Effector CD8-positive, alpha-beta T cell (primary cell): ENCODE measurements at places on chromosomes 5 and 9.

GRCh38 chr5:53820119-53820801, 259.8 kb downstream of the NDUFS4 start:
- DNase-seq: no peak

GRCh38 chr9:133067006-133067405, 5.2 kb downstream of the CEL start:
- DNase-seq: no peak

- no peak for DNase-seq
Observed at GRCh38 chr5:52895075-52895474, 94.1 kb upstream of the ITGA2 start.

GRCh38 chr9:117411547-117411946, 3.3 kb downstream of the ASTN2 start:
- no peak for DNase-seq

GRCh38 chr9:96121136-96121535, 180.8 kb downstream of the HSD17B3 start:
- DNase-seq: no peak

GRCh38 chr5:119284031-119284430, 71.8 kb upstream of the TNFAIP8 start:
- no peak for DNase-seq

DNA sequence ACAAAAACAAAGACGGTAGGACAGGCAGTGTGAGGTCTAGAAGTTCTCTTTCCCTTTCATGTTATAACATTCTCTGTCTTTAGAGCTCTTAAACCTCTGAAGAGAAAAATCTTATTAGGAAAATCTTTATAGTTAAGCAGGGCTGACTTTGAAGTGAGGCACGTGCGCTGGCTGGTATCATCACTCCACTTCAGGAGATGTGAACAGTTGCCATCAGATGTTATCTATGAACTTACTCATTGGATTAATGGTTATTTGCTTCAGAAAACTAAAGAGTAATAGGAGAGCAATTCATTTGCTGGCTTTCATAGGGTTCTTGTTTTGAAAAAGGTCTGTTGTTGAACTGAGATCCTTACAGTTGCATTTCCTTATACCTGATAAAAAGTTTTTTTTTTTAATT, 25.7 kb downstream of the LRRTM2 start:
- DNase-seq: no peak

DNA sequence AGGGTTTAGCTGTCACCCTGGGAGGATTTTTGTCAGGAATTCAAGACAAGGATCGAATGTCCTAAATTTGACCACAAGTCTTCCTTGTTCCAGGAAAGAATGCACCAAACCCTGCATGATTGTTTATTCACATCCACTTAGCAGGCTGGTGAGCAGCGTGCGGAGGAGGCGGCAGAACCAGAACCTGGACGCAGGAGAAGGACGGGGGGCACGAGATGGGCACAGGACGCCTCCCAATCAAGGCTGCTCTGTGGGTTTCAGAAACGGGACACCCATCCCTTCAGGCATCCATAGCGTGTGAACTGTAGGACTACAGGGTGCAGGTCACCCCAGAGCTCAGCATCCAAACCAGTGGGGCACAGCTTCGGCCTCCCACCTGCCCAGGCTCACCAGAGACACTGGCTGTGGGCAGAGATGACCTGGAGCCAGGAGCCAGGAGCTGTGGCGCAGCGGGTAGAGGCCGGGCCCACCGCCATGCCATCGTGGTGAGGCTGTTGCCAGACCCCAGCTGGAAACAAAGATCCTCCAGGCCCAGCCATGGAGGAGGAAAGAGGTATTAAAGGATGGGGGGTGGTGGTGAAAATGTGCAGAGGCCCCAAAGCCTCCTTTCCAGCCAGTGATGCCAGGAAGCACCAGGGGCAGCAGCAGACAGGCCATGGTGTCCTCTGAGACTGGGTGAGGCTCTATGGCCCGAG, 32.3 kb upstream of the ADAMTS2 start:
- DNase-seq: no peak

DNA sequence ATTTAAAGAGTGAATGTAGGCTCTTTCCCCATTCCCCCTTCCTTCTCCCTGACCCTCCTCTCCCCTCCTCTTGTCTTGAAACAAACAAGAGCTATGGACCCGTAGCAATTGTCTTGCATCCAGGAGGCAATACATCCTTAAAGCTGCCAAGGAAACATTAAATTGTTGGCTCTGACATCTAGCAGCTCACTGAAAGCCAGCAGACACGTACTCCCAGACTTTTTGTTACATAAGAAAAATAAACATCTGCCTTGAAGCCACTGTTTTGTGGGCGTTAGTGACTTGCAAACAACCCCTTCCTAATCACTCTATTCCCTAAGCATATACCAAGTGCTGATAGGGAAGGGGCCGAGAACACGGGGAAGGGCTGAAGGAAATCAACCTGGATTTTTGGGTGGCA, 8.6 kb downstream of the SLC45A2 start:
- DNase-seq: no peak

GRCh38 chr9:22374051-22374450, 72.6 kb upstream of the DMRTA1 start:
- DNase-seq: no peak

- no peak for DNase-seq
Observed at GRCh38 chr5:127353796-127354195, 63.2 kb downstream of the MEGF10 start.

- no peak for DNase-seq
Observed at GRCh38 chr5:123803359-123803758, 291.4 kb downstream of the CSNK1G3 start.

GRCh38 chr9:109181284-109181683, 14.2 kb upstream of the FRRS1L start:
- no peak for DNase-seq

GRCh38 chr5:98927242-98927988, 1.4 kb downstream of the CHD1 start:
- DNase-seq: peak; percentile 54

DNA sequence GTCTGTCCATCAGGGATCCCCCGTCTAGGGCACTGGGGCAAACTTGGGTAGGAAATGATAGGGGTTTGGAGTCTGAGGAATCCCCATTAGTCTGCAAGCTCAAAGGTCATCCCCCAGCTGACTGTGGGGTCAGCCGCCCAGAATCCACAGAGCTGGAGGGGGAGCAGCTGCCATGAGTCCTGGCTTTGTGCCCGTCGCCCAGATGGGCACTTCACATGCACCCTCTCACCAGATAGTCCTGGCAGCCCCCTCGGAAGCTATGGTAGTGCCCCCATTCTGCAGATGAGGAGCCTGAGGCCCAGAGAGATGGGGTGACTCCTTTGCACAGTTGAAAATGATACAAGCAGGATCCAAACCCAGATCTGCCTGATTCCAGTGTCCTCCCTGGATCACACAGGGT, 35.7 kb upstream of the RPL26L1 start:
- DNase-seq: no peak

GRCh38 chr9:99134893-99135341, 30.0 kb downstream of the TGFBR1 start:
- no peak for DNase-seq

GRCh38 chr9:97398999-97399758, 12.7 kb upstream of the TDRD7 start:
- peak; percentile 43 for DNase-seq

DNA sequence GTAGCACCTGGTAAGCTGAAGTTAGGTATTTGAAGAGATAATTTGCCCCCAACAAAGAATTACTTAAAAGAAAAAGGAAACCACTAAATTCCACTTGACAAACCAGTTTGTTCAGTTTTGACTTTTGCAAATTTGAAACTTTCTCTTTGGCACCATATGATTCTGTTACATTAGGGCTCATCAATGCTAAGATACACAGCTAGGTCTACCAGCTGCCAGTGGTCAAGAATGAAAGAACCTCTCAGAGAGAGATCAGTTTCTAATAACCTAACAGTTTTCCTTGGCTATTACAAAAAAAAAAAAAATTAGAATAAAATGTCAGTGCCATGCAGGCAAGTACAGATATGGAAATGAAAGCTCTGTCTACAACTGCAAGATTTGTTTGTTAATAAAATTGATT, 92.3 kb downstream of the CAAP1 start:
- DNase-seq: no peak

DNA sequence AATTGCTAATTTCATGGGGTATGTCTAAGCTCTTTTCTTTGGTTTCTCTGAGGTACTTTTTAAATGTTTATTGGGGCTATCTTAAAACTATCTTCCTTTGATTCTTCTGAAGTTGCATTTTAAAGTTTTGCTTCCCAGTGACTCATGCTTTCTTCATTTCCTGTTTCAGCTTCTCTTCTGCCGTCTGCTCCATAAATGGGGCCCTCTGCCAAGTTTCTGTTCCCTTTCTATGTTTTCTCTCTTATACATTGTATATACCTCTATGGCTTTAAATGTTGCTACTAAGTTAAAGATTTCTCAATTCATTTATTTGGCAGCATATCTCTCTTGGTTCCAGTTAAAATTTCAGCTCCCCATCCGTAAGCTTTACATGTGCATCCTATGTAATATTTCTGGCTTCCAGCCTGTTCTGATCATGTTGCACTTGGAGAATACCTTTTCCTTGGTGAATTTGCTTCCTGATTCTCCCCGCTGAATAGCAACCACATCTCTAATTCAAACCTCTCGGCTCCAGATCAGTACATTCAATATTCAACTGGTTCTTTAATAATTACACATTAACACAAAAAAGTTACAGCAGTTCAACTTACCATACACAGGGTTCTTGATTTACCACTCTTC, 125.3 kb downstream of the ST8SIA4 start:
- DNase-seq: no peak

GRCh38 chr5:162434281-162434680, 366.7 kb downstream of the GABRG2 start:
- no peak for DNase-seq

DNA sequence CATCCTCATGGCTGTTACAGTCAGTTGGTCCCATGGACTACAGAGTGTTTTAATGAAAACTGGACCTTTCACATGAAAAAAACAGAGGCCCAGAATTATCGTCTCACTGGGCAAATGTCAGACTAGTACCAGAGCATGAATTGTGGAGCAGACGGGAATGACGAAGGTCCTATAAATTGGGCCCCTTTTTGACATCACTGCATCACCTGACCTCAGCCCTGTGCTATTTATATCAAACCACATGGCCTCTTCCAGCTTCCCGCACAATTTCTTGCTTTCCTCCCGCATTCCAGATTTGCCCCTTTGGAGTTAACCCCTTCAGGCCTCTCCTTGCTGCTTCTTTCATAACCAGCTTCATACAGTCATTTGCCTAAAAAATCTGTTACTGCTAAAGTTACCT, 301.7 kb downstream of the ATPSCKMT start:
- DNase-seq: no peak

- no peak for DNase-seq
Observed at GRCh38 chr5:175671013-175671412, 13.1 kb downstream of the HRH2 start.

DNA sequence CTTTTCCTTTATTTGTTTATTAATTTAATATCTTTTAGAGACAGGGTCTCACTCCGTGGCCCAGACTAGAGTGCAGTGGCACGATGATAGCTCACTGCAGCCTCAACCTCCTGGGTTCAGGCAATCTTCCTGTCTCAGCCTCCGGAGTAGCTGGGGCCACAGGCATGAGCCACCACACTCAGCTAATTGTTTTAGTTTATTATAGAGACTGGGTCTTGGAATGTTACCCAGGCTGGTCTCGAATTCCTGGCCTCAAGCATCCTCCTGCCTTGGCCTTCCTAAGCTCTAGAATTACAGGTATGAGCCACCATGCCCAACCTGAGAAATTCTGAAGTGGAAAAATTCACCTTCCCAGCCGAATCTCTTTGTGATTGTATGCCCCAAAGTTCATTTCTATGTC, 139.4 kb upstream of the SLC12A2 start:
- DNase-seq: no peak

- DNase-seq: no peak
Observed at GRCh38 chr9:35717132-35717870, 14.7 kb downstream of the TLN1 start.

GRCh38 chr5:175444905-175445456, 999 bp upstream of the DRD1 start:
- DNase-seq: no peak

DNA sequence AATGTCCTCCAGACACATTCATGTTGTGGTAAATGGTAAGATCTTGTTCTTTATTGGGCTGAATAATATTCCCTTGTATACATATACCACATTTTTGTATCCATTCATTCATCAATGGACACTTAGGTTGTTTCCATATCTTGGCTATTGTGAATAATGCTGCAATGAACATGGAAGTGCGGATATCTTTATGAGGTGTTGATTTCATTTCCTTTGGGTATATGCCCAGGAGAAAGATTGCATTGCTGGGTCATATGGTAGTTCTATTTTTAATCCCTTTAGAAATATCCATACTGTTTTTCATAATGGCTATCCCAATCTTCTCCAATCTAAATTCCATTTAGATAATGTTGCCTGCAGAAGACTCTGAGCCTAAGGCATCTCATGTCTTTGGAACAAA, 78.0 kb upstream of the TNC start:
- DNase-seq: no peak

DNA sequence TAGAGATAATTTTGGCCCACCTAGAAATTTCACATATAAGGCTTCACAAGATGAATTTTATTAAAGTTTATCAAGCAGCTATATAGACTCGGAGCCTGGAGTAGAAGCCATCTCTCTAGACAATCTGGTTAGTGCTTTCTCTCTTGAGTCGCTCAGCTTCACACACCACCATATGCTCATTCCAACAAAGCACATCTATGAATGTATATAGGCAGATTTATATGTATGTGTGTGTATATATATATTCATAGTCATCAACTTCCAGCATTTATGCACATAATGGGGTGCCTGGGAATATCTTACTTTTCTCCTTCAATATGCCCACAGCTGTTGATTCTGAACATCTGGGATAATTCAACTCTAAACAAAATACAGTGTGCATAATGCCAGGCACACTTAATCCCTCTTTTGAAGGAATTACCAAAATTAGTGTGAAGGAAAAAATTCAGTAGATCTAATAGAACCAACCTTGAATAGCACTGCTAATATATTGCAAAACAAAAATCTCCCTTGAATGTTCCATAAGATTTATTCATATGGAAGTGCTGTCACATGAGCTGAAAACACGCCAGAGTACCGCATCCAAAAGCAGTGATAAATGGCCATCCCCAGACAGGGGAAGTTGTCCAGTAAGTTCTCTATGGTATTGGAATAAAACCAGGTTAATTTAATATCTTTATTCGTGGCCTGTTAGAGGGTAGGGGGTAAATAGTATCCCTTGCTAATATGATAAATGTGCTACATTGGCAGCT, 56.0 kb upstream of the MOCS2 start:
- no peak for DNase-seq

DNA sequence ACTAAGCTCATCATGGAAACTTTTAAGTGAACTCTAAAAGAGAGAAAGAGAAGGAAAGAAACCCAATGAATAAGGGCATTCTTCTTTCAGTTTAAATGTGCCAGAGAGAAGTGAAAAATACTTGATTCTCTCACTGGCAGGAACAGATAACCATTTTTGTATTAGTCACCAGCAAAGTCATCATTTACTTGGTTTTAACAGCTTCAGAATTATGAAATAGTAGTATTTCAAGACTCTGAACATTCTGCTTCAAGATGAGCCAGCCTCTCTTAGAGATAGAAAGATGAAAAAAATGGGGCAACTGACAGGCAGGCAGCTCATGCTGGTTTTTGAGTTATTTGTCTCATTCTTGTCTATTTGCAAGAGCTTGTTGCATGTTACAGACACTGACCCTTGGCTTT, 103.5 kb downstream of the GCNT1 start:
- DNase-seq: no peak
